ENCODE measurements at places on chromosomes 13 and 19.
A peak's percentile ranks its signal among the peaks of the same experiment; 100 is the strongest.

DNA sequence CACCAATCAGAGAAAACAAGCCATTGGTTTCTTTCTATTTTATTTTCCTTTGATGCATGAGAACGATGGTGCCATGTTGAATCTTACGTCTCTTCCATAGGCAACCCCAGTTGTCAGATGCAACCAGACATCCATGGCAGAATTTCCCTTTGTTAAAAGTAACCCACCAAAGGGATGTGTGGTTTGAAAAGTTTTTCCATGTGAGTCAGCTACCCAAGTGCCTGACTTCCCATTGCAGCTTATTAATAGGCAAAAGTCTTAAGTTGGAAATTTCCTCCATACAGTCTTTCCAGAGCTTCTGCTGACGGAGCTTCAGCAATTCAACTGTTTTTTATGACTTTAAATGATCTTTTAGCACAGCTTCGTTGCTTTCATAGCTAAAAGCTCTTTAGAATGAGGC, 73.8 kb upstream of the FAM216B start:
- peak; percentile 60 for DNase-seq

- DNase-seq, result peak; percentile 21
These were observed 1.2 kb downstream of the ZNF347 start for GRCh38 chr19:53157626-53158025.

GRCh38 chr13:60211548-60211947, 47.8 kb upstream of the DIAPH3 start:
- no peak for DNase-seq

- no peak for DNase-seq
These were observed 45.4 kb upstream of the CYP2B6 start for GRCh38 chr19:40945645-40946044.

DNA sequence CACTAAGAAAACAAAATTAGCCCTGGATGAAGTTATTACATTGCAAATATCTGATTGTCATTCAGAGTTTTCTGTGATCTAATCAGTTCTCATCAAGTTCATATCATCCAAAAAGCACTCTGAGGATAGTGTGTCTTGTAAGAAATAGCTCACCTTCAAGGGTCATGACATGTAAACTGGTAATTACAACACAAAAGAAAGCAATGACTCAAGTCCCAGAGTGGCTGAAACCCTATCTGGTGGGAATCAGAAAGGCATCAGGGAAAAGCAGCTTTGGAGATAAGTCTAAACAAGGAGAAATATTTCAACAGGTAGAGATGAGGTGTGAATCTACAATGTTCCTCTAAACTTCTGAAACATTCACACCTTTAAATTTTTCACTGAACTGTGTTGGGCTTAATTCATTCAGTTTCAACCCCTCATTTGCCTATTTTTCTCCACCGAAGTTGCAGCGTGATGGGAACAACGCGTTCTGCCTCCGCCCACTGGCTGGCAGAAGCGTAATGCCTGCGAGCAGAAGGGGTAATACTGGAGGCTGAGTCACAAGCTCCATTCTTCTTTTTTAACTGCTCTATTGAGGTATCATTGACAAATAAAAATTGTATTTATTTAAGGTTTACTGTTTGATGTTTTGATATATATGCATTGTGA, 155.2 kb upstream of the IPO5 start:
- DNase-seq, result peak; percentile 55

DNA sequence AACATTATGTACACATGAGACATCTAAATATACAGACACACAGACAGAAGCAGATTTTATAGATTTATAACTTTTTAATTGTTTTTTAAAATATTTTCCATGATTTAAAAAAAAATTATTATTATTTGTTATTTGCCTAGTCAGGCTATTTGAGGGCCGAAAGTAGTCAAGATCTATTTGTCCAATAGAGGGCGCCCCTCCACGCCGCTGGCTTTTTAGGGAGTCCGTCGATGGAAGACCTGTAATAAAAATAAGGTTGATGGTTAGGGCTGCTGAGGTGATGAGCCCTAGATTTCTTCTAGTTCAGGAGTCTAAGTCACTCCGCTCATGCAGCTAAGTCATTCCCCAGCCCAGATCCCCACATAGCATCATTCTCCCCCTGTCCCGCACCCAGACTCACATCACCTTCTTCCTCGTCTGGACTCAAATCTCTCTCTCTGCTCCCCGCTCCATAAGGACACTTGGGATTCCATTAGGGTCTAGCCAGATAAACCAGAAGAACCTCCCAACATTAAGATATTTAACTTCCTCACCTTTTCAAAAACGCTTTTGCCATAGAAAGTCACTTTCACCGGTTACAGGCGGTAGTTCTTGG, 33.9 kb upstream of the CEACAM21 start:
- peak; percentile 54 for DNase-seq

DNA sequence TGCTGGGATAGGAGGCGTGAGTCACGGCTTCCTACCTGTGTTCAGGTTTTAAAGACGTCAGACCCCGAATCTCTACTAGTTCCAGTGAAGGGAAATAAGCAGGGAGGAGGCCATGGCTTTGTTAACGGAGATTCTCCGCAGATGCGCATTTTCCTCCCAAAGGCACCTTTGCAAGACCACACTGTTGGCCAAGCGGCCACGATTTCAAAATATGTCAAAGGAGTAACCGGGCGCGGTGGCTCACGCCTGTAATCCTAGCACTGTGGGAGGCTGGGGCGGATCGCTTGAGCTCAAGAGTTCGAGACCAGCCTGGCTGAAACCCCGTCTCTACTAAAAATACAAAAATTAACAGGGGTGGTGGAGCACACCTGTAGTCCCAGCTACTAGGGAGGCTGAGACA, 21.9 kb downstream of the ZNF763 start:
- DNase-seq, result no peak

GRCh38 chr19:37077501-37077933, 716 bp upstream of the ZNF420 start:
- DNase-seq, result no peak

DNA sequence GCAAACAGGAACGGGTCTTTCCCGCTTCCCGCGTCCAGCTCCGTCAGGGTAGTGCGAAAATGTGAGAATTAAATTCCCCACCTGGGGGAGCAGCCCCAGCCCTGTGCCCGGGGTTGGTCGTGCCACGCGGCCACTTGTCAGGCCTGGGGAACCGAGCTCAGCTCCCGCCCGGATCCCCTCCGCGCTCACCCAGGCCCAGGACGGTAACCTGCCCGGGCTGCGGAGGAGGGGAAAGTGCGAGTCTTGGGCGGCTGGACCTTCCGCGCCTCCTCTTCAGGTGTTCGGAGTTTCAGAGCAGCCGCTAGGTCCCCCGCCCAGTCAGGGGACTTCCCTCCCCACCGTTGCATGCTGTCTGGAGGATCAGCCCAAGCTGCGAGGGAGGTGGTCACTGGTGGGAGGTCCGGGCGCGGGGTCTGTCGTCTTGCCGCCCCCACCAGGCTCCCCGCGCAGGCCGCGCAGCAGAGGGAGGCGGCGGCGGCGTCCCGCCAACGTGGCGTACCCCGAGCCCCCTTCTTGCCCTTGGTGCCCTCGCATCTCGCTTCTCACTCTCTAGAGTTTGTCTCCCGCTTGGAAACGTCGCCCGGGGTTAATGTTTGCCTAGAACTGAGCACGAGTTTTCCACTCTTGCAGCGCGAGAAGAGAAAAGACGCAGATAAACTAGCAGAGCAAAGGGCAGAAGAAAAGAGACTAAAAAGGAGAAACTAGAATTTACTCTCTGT, 8.1 kb downstream of the URAD start:
- DNase-seq, result no peak

- DNase-seq, result peak; percentile 39
These were observed at the start of gene TBCB for GRCh38 chr19:36115453-36116343. Gene TBCB, plus strand, starts transcription at chr19:36115468. Its CDS starts 93 bp downstream, at chr19:36115561.

GRCh38 chr13:105814219-105814901, 721.1 kb downstream of the EFNB2 start:
- DNase-seq, result no peak

- DNase-seq, result no peak
These were observed 237.2 kb upstream of the SPRY2 start for GRCh38 chr13:80577926-80578670.

- DNase-seq, result no peak
These were observed 8.2 kb downstream of the LAMP1 start for GRCh38 chr13:113305208-113305607.

DNA sequence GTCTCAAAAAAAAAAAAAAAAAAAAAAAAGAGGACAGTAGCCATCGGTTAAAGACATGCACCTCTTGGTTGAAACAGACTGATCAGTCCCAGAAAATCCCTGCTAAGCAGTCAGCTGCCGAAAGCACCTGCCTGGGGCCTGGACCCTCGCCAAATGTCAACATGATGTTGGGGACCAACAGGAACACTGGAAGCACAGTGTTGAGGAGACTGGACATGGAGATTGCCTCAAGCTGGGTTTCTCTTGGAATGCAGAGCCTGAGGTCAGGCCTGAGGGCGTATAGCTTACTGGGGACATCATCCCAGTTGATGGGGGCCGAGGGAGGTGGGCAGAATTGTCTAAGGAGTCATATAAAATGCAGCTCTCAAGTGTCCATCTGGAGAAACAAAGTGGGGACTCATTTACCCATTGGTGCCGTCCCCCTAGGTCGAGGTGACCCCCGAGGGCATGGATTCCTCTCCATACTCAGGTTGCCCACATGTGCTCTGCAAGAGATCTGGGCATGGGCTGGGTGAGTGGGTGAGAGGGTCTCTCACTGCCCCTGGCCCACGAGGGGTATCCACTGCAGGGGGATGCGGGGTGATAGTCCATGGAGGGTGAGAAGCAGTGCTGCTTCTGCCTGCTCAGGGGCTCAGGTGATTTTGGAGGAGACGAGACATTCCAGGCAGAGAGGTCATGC, 164.5 kb downstream of the URI1 start:
- no peak for DNase-seq

GRCh38 chr13:77740931-77741596, 43.6 kb downstream of the SLAIN1 start:
- no peak for DNase-seq

DNA sequence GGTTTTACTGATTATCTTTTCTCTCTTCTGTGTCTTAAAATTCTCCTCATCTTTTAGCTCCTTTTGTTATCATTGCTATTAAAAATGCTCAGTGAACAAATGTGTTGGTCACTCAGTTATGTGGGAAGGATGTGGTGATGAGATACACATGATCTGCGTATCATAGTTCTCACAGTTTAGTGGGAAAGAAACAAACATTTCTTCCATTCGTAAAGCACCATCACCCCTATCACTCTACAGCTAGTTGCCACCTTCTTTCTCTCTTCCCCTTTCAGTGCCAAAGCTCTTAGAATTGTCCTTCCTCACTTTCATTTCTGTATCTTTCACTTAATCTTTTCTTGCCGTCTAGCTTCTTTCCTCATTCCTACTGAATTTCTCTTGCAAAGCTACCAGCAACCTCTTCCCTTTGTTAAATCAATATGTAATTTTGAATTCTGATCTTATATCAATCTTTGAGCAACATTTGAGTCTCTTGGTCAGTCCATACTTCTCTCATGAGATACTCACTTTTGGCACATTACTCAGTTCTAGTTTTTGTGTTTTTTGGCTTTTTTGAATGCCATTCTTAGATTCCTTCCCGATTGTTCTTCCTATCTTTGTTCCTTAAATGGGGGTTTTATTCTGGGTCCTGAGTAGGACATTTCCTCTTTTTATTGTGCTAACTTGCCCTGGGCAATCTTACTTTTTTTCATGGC, 122.3 kb downstream of the PCCA start:
- DNase-seq, result no peak

DNA sequence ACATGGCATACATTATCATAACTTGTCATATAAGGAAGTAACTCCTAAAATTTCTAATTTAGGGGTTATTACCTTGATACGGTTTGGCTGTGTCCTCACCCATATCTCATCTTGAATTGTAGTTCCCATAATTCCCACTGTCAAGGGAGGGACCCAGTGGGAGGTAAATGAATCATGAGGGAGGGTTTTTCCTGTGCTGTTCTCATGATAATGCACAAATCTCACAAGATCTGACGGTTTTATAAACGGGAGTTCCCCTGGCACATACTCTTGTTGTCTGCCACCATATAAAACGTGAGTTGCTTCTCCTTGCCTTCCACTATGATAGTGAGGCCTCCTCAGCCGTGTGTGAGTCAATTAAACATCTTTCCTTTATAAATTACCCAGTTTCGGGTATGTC, 76.0 kb downstream of the ZDHHC20 start:
- DNase-seq, result no peak

- no peak for DNase-seq
These were observed 226.3 kb downstream of the TBC1D4 start for GRCh38 chr13:75255653-75256052.

GRCh38 chr19:29851769-29852521, 40.2 kb downstream of the CCNE1 start:
- DNase-seq, result no peak

DNA sequence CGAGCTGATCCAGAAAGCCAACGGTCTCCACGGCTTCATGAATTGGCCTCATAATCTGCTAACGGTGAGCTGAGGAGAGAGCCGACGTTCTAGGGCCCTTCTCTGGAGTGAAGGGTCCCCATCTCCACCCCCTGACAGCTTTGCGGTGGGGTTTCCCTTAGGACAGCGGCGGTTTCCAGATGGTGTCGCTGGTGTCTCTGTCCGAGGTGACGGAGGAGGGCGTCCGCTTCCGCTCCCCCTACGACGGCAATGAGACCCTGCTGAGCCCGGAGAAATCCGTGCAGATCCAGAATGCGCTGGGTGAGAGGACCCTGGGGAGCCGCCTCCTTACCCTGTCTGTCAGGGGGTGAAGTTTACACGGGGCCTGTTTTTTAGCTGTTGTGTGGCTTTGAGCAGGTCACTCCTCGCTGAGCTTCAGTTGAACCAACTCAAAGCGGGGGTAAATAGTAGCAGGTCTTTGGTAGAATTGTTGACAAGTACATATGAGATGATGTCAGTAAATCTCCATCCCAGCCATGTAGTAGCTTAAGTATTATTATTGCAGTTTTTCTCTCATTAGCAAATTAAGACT, 801 bp downstream of the QTRT1 start:
- no peak for DNase-seq

GRCh38 chr19:4064496-4065260, 2.0 kb downstream of the ZBTB7A start:
- no peak for DNase-seq

DNA sequence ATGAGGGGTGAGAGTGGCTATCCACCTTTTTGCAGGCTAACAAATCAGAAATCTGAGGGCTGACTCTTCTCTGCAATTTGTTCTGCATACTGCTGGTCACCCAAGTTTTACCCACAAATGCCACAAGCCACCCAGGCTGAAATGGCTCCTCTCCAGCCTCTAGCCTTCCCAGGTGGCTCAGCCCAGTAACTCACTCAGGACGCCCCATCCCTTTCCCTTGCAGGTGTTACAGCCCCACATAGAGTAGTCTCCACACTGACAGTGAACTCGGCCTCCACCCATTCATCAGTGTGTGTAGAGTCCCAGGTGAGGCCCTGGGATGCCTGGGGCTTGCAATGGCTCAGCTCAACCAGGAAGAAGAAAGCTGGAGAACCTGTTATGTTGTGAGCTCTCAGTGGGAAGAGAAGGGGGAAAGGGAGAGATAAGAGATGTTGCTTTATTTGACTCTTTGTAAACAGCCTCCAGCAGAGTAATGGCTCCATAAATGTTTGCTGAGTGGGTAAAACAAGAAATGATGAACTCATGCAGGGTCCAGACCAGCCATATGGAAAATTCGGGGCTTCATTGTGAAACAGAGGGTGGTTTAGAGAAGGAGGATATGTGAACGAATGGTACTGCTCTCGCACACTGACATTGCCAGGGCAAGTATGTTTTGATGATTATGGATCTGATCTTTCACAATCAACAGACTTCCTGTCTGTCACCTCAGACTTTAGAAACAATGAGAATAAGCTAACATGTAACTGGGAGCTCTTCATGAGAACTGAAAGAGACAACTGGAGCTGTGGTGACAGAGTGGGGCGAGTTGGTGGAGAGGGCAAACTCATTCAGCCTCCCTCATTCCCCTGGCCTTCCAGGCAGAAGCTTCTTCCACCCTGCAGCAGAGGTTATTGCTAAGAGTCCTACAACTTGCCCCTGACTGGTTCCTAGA, 74.2 kb upstream of the RFC3 start:
- no peak for DNase-seq
